CD4-positive, alpha-beta T cell treated with Interleukin-15 for 4 hours (primary cell): ENCODE measurements at places on chromosomes 6 and 20.

DNA sequence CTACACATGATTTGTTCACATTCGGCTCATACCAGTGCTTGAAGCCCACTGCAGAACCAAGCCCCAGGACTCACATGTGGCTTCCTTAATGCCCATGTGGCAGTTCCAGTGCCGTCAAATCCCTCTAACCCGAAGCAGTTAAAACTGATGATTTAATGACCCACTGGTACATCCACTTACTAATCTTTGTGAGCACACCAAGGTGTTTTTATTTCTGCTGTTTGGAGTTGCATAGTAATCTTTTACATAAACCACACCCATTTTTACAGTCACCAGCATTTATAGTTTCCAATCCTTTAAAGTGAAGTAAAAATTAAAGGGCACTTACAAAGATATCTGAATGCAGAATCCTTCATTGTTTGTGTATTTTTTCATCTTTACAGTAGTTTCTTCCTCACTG lies 232.0 kb downstream of the ANKRD60 start:
- no peak for DNase-seq

- DNase-seq = no peak
These were observed 700.8 kb downstream of the RFPL4B start for GRCh38 chr6:113047932-113048331.

- DNase-seq = peak; percentile 80
These were observed 4.8 kb upstream of the ZKSCAN8 start for GRCh38 chr6:28136585-28137504.

GRCh38 chr20:58136149-58136484 lies 92.3 kb downstream of the ANKRD60 start:
- no peak for DNase-seq

GRCh38 chr6:33693186-33694105 lies 18.1 kb downstream of the UQCC2 start:
- DNase-seq = no peak

DNA sequence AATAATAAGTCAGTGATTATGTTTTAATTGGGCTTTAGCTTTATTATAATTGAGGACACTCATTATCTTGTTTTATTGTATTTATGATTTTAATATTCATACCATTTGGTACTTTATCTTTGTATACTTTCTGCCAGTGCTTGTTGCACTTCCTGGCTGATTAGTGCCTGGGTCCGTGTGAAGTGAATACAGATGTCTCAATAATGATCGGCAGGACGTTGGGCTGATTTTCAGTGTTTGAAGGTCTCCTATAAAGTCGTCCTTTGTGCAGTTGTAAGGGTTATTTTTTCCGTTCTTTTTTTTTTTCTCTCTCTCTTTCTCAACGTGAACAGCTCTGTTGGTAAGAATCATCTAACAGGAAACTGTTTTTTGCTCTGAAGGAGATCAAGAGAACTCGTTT lies 450.0 kb upstream of the POU3F2 start:
- no peak for DNase-seq
